Occipital lobe (tissue), 3 donors: ENCODE measurements at places on chromosomes 5 and 9. TPM values are rescaled to one million over a fixed set of nuclear protein-coding genes. Genes with fewer than 3 reads are reported as not detected.

FAM81B gene
- total RNA-seq = 0.62 TPM

IFNA21 gene
- not detected for total RNA-seq

QRFP gene
- not detected for total RNA-seq

NKD2 gene
- 3.0 TPM for total RNA-seq

ARHGEF39 gene
- 0.94 TPM for total RNA-seq

GMCL2 gene
- not detected for total RNA-seq

ANKRD34B gene
- total RNA-seq = 0.16 TPM

DND1 gene
- total RNA-seq = 0.31 TPM

IFNE gene
- not detected for total RNA-seq

ANKRD31 gene
- total RNA-seq = 0.94 TPM

ZNF883 gene
- 35.1 TPM for total RNA-seq

FGF1 gene
- total RNA-seq = 6.9 TPM

SPINK13 gene
- not detected for total RNA-seq

CDH9 gene
- total RNA-seq = 34.2 TPM

F2RL1 gene
- total RNA-seq = 2.8 TPM

IFNB1 gene
- total RNA-seq = not detected

MLANA gene
- total RNA-seq = not detected

MEIKIN gene
- 1.7 TPM for total RNA-seq

FGF10 gene
- total RNA-seq = 0.47 TPM

SLC36A2 gene
- not detected for total RNA-seq

IL4 gene
- not detected for total RNA-seq

ZNF189 gene
- total RNA-seq = 56.5 TPM

PCDHGA4 gene
- total RNA-seq = 8.4 TPM

HRCT1 gene
- total RNA-seq = not detected

KLF4 gene
- total RNA-seq = 1.9 TPM
